Stimulated activated CD8-positive, alpha-beta memory T cell treated with anti-CD3 and anti-CD28 coated beads, Interleukin-4, amount 100 ng/mL, for 1 hour (primary cell): ENCODE measurements at places on chromosomes 2 and 18.

- no peak for DNase-seq
Measured at GRCh38 chr2:96842600-96842999, 1.2 kb downstream of the ANKRD23 start.

DNA sequence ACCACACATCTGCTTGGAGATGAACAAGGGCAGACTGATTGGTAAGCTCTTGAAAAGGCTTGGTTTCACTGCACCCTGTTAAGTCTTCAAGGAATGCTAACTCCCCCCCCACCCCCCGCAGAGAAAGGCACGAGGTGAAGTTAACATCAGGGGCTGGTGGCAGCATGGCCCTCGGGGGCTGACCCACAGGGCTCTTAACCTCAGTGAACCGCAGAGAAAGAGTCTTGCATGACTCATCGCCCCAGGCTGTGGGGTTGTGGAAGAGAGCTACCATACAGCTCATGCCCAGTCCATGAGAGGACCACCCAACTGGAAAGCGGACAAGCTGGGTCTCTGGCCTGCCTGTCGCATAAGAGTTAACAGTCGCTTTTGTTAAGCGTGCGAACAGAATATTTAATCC is 10.6 kb upstream of the CEP68 start:
- no peak for DNase-seq

DNA sequence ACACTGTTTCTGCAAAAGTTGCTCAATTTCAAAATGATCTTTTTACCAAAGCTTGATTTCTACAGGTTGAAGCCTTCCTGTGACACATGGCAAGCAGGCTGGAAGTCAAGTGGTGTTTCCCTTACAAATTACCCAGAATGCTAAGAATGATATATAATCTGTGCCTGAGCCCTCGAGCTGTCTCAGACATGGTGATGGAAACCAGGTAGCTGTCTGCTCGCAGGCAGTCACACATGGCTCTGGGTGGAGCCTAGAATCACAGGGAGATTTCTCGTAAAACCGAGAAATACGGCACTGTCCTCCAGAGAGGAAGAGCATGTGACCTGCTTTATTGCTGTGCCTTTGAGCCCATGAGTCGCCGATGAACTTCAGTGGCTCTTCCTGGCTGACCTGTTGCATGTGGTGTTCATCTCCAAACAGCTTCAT is 392.9 kb downstream of the ZNF521 start:
- no peak for DNase-seq

GRCh38 chr18:52582061-52582460 is 242.1 kb downstream of the DCC start:
- DNase-seq: no peak

DNA sequence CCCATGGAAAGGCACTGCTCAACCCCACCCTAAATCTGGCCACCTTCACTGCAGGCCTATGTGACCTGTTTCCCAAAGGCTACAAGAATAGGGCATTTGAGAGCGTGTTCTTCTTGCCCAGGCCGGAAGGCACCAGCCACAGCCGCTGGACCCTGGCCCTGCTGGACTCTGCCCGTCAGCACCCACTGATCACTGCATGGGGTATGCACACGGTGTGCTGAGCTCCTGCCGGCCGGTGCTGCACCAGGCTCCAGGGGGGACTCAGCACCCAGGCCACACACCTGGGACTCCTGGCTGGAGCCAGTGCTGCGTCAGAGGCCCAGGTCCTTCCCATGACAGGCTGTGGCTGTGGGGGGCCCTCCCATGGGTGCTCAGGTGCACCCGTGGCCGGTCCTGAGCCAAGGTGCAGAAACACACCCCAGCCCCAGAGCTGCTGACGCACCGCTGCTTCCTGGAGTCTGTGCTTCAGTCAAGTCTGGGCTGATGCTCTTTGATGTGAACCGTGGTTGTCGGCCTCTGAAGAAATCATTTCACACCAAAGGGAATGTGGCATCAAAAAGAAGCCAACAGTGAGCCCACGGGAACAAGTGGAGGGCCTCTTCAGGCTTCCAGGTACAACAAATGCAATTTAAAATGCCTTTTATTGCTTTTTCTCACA is 6.5 kb downstream of the KCNG2 start:
- DNase-seq: no peak

DNA sequence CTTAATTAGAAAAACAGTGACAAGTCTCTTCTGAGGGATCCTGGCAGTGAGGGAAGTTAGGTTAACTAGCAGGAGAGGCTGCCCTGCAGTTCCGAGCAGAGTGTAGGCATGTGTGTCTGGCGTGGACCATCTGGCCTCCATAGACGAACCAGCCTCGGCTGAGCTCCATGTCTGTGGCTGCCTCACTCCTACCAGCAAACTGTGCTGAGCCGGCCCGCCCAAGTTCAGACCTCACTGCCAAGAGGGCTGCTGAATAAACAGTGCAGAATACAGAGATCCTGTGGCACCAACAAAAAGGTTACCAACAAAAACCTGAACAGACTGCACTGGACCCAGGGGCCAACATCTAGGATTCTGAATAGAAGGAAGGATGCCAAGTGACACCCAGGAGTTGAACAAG is 27.3 kb downstream of the INO80C start:
- DNase-seq: no peak

- DNase-seq: no peak
Measured at GRCh38 chr2:12852135-12852534, 135.4 kb downstream of the TRIB2 start.

GRCh38 chr2:100260712-100261620 is 61.3 kb downstream of the LONRF2 start:
- DNase-seq: no peak

GRCh38 chr2:235140801-235141081 is 188.9 kb downstream of the SH3BP4 start:
- no peak for DNase-seq

DNA sequence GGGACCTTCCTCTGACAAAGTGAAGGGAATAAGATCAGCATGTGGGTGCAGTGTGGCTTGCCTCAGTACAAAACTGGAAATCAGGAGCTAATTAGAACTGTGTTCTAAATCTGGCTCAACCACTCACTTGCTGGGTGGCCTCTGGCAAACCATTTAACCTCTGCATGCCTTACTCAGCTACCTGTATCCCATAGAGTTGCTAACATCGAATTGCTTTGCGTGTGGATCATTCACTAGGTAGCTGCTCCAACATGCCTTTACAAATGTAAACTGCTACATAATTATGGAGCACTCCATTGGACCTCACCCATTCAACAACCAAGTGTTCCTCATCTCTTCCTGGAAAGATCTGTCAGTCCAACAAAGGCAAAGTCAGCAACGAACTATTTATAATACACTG is 19.0 kb downstream of the PLEKHM3 start:
- DNase-seq: no peak

GRCh38 chr2:187978356-187978755 is 313.3 kb upstream of the GULP1 start:
- no peak for DNase-seq

DNA sequence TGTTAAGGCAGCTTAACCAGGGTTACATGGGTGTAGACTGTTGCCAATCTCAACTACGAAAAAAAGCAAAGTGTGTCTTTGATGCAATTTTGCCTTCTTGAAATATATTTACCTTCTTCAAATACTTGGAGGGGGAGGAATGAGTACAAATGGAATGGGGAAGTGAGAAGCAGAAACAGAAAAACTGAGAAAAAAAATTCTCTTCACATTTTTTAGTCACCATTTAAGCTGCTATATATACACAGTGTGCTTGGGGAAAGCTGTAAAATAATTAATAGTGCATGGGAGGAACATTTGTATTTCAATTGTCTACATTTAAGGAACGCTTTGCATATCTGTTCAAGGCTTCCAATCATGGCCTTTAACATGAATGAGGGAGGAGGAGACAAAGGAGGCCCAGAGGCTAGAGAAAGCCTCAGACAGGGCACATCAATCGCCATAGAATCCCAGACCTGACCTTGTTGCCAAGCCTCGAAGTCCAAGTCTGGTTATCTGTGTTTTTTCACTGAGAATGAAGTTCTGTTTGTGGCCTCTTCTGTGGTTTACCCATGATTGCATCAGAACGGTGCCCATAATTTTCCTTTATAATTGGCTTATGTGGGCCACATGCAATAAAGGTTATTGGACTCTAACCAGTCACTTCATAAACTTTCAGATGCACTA is 158.6 kb downstream of the PIK3C3 start:
- no peak for DNase-seq

DNA sequence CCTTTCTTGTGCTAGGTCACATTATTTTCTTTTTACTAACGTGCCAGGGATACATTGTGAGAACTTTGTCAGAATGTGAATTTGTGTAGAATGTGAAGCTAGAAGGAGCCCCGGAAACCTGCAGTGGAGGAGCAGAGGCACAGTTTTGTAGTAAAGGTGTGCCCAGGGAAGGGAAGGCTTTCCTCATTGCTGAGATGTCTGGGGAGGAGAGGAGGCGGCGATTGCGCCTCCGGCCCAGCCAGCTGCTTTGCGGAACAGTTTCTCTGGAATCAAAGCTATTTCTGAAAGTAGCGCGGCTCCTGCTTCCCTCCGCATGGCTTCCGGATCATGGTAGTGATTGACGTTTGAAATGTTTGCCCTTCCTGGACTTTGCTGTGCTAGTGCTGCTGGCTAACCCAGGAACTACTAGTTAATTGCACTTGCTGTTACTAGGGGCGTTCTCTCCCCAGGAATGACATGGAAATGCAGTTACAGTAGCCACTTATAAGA is 83.1 kb upstream of the RBM44 start:
- DNase-seq: no peak

- DNase-seq: no peak
Measured at GRCh38 chr2:101710471-101711318, 13.2 kb downstream of the MAP4K4 start.

DNA sequence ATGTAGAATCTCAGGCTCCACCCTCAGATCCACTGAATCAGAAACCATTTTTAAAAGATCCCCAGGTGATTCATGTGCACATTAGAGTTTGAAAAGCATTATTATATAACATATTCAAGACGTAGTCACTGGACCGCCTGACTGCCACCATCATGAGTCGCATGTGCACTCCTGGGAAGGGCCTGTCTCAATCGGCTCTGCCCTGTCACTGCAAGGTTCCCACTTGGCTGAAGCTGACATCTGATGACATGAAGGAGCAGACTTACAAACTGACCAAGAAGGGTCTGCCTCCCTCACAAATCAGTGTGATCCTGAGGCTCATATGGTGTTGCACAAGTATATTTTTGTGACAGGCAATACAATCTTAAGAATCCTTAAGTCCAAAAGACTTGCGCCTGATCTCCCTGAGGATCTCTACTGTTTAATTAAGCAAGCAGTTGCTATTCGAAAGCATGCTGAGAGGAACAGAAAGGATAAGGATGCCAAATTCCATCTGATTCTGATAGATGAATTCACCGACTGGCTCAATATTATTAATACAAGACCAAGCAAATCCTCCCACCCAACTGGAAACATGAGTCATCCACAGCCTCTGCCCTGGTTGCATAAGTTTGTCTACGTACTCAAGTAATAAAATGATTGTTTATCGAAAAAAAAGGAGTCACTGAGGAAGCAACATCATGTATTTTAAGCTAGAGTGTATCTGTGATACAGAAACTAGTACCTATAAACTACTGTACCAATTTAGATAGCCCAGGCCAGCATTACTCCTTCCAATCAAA is 26.2 kb downstream of the ATAD2B start:
- no peak for DNase-seq

GRCh38 chr2:76478266-76479035 is 767.7 kb upstream of the GCFC2 start:
- no peak for DNase-seq

DNA sequence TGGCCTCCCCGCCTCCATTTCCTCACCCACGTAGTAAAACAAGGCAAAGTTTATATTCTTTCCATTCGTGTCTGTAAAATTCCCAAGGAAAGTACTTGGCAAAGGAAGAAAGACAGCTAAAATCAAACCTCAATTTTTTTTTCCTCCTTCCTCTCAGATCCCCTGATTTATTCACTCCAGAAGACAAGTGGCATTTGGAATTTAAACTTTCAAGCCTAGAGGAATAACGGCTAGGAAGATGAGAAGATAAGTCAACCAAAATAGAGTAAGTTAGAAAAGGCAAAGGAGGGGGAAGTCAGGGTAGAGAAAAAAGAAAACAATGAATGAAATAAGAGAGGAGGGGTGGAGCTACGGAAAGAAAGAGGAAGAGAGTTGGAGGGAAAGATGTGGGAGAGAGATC is 198.9 kb upstream of the PIK3C3 start:
- DNase-seq: no peak

DNA sequence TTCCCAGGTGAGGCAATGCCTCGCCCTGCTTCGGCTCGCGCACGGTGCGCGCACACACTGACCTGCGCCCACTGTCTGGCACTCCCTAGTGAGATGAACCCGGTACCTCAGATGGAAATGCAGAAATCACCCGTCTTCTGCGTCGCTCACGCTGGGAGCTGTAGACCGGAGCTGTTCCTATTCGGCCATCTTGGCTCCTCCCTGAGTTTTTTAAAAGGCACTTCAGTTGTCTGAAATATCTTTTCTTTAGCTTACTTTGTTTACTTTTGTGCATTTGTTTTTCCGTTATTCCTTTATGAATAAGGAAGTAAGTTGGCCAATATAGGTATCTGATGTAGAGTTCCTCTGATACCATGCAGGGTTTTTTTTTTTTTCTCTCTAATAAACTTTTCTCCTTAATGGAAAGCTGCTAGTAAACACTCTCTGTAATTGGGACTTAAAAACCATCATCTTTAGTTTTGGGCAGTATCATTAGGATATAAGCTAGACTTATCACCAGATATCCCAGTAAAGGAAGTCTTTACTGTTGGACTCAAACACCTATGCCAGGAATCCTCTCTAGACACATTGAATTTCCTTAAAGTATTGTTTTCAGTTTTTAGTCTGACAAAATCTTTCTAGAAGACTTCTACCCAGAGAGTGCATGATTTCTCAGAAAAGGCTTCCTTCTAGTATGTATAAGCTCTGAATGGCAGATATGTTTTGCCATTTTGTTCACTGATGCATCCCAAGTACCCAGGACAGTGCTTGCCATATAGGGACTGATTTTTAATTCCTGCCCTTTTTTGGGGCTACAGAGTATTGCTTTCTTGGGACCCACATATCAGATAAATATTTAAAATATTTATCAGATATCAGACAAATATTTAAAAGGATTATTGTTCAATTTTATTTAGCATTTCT is 35.8 kb upstream of the DYSF start:
- DNase-seq: no peak

- no peak for DNase-seq
Measured at GRCh38 chr18:79335833-79336360, 59.8 kb upstream of the NFATC1 start.

DNA sequence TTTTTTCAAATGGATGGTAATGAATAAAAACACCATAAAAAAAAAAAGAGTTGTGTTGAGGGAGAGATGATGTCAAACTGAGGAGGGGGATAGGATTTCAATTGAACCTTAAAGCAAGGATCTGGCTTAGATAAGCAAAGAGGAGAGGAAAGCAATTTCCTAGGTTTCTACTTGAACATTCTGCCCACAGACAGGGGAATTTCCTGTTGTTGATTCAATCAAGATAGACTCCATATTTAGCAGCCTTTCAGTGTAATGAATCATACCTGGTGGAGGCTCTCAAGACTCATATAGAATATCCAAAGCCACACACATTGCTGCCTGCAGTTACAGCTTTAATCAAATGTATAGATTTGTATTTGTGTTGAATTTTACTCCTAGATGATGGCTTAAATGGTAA is 294.4 kb upstream of the PIK3C3 start:
- no peak for DNase-seq

GRCh38 chr2:223996391-223996790 is 39.1 kb downstream of the MRPL44 start:
- DNase-seq: no peak

- no peak for DNase-seq
Measured at GRCh38 chr2:224994242-224994823, 47.9 kb downstream of the DOCK10 start.
